ENCODE measurements at places on chromosomes 3 and 15.

DNA sequence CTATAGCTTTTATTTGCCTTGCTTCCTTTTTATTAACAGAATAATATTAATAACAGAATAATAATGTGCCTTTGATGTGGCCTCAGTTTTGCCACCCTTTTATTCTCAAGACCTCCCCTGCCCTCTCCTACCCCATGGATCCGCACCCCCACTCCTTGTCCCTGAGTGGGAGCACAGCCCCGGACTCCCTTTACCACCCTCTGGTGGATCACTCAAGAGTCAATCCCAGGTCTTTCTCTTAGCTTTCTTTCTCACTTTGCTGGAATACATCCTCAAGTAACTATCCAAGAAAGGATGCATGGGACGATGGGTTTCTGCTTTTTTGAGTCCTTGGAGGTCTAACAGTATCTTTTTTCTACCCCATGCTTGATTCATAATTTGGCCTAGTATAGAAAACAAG is 63.4 kb downstream of the KLF13 start:
- DNase-seq, result no peak

GRCh38 chr3:46668591-46668990 is 24.9 kb downstream of the ALS2CL start:
- DNase-seq, result no peak

GRCh38 chr3:181300033-181300432 is 310.5 kb upstream of the DNAJC19 start:
- DNase-seq, result no peak

DNA sequence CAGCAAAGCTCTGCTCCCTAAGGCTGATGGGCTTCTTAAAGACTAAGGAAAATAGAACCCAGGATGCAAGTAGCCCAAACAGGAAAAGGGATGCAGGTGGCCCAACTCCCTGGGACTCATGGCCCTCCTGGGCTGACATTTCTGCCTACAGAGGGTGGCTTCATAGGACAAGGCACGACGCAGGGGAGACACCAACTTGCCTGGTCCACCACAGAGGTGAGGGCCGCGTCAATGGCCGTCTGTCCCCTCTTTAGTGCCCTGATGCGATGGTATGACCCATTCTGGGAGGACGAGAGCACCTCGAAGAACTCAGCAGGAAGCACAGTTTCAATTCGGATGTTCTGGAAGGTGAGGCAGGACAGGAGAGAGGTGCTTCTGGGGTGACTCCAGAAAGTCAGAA is 44.0 kb downstream of the NUP210 start:
- no peak for DNase-seq

DNA sequence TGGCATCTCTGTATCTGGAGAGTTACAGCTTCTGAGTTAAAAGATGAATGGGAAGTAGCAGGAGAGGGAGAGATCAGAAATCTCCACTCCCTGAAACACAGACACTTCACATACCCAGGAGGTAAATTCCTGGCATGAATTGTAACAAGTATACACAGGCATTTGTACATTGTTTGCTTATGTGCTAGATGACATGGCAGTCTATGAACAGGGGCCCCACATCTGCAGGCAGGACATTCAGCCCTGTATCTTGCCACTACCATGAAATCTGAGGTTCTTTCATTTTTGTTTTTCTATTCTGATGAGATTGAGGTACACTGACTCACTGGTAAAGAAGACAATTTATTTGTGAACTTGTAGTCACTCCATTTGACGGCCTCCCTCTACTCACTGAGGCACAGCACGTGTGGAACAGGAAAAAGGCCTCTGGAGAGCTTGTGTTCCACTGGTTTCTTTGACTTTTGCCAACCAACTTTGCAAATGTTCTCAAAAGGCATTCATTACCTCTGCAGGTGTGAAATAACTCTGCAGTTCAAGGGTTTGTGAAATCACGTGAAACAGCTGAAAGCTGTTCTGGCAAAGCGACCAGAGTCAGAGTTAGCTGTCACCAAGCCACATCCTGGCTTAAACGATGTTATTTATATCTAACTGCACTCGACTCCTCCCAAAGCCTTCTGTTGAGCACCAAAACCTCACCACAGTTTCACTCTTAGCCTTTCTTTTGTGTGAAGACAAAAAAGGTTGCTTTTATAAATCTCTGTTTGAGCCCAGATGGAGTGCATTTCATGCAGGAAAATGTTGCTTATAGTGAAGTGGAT is 401.3 kb upstream of the CFAP20DC start:
- no peak for DNase-seq

GRCh38 chr15:23736033-23736673 is 49.0 kb upstream of the NDN start:
- DNase-seq, result no peak

DNA sequence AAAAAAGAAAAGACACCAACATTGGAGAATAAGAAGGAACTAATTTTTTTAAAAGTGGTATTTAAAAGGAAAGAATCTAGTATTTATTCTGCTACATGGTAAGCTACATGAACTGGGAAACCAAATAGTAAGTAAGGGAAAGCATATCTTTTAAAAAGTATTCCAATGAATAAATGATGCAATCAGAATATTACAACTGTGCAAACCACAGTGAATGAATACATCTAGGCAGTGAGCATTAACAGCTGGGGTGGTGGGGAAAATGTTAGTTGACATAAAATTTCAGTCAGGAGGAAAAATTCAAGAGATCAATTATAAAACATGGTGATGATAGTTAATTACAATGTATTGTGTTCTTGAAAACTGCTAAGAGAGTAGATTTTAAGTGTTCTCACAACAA is 16.9 kb downstream of the ICE2 start:
- DNase-seq, result no peak

DNA sequence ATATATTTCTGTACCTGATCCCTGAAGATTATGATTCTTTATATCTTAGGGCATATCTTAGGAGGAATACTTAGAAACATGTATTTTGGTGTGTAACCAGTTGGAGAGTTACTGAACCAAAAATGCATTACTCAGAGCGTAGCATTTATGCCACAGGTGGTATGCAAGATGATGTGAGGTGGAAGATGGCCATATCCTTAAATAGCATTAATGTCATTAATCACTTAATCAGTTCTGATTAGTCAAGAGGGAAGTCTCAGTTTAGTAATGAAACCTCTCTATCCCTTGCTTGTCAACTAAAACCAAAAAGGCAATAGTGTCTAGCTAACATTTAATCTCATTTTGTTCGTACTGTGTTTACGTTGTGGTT is 130.5 kb upstream of the PHLDB2 start:
- no peak for DNase-seq
